SK-N-SH treated with all-trans-retinoic acid at 6 μM for 48 hours (cell line): ENCODE measurements at places on chromosomes 5 and 9.
A peak's percentile ranks its signal among the peaks of the same experiment; 100 is the strongest.

DNA sequence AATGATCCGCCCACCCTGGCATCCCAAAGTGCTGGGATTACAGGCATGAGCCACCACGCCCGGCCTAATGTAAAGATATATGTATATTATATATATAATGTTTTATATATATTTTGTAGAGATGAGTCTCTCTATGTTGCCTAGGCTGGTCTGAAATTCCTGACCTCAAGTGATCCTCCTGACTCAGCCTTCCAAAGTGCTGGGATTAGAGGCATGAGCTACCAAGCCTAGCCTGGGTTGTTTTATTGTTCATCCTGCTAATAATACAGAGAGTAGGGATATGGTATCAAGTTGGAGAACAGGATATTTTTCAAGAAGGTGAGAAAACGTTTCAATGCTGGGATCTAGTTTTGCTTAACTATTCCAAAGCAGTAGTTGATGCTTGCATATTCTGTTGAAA is 2.9 kb downstream of the SEC24A start:
- ATAC-seq, result no peak

DNA sequence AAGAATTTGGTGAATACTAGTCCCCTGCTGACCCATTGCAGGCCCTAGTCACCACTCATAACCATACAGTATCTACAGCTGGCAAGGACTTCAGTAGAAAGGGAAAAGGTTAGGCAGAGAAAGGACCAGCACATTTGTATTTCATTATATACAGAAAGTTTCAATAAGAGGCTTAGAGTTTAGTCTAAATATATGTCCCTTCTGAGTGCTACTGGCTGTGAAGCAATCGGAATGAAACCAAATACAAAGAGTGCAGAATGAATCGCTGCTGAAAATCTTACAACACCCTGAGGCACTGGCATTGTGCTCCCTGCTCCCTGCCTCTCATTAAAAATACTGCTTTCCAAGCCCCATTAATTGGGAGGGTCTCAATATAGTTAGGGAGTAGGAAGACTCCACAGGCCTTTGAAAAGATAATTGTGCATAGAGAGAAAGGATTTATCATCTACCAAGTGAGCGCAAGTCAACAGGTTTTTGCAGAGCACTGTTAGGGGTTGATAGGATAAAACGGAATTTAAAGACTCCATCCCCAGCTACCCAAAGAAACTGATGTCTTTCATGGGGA is 110.8 kb downstream of the SLC1A3 start:
- no peak for ATAC-seq

- no peak for ATAC-seq
These were observed 10.7 kb upstream of the IL17B start for GRCh38 chr5:149389552-149390495.

GRCh38 chr9:86389628-86390027 is 35.4 kb upstream of the TUT7 start:
- no peak for ATAC-seq

DNA sequence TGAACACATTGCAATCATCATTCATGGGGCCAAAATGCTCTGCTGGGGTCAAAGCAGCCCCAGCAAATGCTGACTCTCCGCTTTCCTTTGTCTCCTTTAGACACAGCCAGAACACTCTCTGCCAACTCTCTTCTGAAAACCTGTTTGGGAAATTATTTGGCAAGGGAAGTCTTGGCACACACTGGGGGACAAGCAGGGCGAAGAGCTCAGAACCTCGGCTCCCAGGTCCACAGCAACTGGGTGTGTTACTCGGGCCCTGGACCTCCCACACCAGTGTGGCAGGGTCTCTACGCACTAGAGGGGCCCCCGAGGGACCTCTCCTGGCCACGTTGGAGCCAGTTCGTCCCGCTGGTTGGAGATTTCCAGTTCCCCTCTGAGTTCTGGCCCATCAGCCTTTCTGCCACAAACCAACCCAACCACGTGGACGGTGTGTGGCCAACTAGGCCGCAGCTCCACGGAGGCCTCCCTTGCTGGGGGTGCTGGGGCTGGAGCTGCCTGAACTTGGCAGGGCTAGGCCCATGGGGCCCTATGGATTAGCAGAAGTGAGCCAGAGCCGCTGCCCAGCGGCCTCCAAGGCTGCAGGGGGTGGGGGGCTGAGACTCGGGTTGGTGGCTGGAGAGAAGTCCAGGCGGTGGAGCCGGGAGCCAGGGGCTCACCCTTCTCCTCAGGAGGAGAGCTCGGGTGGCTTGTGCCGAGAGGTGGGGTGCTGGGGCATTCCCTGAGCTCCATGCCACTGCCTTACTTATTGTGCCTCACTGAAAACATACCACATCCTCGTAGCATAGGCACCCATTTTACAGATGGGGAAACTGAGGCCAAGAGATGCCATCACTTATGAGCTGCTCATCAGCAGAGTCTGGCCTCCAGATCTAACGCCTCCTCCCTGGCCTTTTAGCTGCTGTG is 46.8 kb upstream of the RNU6ATAC start:
- ATAC-seq, result no peak

- peak; percentile 96 for ATAC-seq
These were observed 44.4 kb upstream of the ANKDD1B start for GRCh38 chr5:75566710-75567309.
